ENCODE measurements at places on chromosomes 11 and 22.

DNA sequence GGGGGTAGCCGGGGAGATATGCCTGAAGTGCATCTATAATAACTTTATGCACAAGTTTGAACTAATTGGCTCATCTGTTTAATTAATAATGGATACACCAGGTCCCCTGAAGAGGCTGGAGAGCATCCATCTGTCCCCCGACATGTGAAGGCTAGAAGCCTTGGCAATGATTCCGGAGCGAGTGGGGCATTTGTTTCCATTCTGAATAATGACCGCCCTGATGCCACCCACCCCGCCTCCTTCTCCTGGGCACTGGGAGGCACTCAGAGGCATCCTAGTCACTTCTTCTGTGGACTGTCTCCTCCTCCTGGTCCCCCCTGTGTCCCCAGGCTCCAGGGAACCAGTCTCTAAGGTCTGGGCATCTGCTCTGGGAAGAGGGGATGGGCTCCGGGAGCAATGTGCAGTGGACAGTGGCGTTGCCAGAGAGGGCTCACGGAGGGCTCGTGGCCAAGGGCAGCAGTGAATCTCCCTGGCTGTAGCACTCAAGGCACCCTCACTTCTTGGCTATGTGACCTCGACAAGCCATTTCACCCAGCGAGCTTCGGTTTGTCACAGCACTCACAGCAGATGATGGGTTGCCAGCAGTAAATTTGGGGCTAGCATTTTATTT, 64.7 kb downstream of the TSPAN18 start:
- DNase-seq, result no peak

DNA sequence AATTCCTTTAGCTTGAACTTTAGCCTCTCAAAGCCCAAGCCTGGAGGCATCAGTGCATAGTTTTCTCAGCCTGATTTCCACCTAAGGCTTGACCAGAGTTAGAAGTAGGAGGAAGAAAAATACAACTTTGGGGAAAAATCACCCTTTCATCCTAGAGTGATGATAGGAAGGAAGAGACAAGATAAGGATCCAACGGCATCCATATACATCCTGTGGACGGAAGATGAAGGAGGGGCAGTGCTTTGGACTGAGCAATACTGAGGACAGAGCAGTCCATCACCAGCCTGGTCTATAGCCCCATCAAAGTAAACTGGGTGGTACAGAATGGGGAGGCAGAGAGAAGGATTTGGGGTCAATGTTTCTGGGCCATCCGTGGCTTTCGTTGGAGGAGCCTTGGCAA, 247.9 kb downstream of the FAM76B start:
- no peak for DNase-seq

- no peak for DNase-seq
Measured at GRCh38 chr22:25970999-25971811, 198.1 kb upstream of the SEZ6L start.

DNA sequence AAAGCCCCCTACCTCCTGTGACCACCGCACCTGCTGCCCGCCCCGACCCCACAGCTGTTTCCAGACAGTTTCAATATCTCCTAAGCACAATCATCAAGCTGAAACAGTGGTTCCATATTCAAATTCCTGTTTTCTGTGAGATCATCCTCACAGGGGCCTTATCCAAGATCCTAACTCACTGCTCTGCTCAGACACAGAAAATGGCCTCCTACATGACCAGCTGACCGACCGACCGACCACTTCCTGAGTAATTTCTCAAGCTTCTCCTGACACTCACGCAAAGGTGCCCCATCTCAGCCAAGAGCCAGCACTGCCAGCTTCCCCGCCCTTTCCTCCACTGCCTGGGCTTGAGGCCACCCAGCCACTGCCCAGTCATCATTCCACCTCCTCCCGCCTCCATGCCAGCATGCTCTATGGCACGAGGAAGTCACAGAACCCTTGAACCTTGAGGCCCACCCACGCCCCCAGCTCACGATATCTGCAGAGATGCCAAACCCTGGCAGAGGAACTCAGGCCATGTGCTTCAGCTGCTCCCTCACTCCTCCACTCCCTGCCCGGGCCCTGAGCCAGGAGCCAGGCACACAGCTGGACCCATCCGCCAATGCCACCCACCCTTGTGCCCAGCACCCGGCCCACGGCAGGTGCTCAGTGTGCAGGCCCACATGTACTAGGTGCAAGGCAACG, 14.0 kb downstream of the KIAA0930 start:
- no peak for DNase-seq

- DNase-seq, result peak; percentile 79
Measured at GRCh38 chr11:72624496-72625201, 49.6 kb downstream of the PDE2A start.

All from kidney capillary endothelial cell (primary cell).